ENCODE measurements at places on chromosomes 5 and 9.
A peak's percentile ranks its signal among the peaks of the same experiment; 100 is the strongest.

- no peak for DNase-seq
Observed at GRCh38 chr9:137366445-137366810, 56.5 kb downstream of the EXD3 start.

GRCh38 chr5:119036101-119036762 lies 34.7 kb upstream of the DMXL1 start:
- DNase-seq, result peak; percentile 77

DNA sequence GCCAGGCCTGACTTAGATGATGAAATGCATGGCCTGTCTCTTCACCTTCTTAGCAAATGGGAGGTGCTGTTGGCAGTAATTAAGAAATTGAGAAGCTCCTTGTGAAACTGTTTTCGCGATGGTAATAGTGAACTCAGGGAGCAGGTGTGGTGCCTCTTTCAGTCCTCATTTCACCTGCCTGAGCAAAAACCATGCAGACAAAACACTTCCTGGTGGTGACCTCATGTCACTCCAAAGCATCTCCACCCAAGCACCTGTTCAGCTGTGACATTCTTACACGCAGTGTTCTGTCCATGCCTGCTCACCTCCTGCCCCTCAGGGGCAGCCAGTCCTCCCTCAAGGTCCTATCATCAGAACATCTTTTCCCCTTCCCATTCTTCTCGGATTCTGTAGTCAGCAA lies 146.5 kb downstream of the CD180 start:
- DNase-seq, result no peak

DNA sequence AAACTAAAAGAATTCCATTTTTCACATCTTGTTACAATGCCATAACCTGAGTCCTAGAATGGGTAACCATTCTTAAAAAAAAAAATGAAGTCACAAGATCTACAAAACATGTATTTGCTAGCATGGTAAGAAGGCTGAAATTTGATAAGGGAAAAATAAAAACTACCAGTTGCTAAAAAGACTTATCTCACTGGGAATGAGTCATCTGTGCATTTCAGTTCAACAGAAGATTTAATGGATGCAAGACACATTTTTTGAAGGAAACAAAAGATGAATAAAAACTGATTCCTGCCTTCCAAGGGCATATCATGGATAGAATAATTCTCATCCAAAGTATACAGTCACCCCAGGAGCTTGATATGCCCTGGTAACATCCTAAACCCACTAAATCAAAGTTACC lies 47.2 kb downstream of the SGTB start:
- DNase-seq, result peak; percentile 3

GRCh38 chr5:100706776-100707175 lies 171.6 kb downstream of the FAM174A start:
- DNase-seq, result peak; percentile 3

DNA sequence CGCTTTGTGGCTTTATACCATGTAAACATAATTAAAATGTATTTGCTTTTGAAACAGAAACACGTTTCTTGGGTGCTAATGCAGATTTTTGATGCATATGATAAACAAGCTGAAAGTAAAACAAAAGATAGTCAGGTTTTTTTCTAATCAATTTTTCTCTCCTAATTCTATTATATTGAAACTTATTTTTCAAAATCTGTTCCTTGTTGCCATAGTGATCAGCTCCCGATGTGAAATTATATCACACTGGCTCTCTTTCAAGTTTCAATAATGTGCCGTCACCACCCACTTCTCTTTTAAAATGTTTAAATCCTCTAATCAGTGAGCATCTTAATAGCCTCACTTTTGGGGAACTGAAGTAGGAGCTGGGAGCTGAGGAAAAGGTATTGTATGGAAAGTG lies 36.4 kb upstream of the DAPK1 start:
- DNase-seq, result no peak

DNA sequence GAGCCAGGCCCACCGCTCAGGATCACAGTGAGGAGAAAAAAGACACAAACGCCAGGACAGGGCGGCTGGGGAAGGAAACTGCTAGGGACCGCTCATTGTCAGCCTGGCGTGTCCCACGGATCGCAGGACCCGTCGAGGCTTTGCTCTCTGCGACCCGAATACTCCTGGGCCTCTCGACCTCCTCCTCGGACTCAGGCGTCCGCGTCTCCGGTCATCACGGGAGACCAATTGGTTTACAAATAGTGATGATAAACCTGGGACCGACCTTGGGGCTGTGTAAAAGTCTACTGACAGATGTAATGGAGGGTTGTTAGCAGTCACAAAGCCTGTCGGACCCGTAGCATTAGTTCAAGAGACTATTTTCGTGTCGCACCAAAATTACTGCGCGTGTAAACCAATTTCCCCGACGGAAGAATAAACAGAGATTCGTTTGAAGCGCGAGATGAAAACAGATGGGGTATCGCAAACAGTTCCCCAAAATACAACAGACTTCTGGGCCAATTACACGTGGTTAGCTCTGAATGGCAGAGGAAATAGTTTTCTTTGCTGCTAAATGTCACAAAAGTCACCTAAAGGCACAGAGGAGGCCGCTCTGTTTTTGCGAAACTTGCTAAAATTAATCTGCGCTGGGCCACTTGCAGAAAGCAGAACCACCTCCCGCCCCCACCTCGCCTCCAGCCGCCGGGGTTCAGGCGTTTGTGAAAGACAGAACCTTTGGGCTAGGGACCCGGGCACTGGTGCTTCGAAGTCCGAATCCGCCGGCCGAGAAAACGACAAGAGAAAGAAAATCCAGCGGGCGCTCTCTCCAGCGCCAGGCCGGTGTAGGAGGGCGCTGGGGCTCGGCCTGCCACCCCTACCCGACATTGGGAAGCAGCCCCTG lies 67.6 kb downstream of the FOXD1 start:
- DNase-seq, result no peak

- DNase-seq, result no peak
Observed at GRCh38 chr5:171946000-171946781, 60.2 kb downstream of the FBXW11 start.

GRCh38 chr9:4380406-4380805 lies 80.5 kb upstream of the GLIS3 start:
- no peak for DNase-seq

GRCh38 chr5:43065387-43065947 lies 25.3 kb upstream of the ANXA2R start:
- peak; percentile 39 for DNase-seq

DNA sequence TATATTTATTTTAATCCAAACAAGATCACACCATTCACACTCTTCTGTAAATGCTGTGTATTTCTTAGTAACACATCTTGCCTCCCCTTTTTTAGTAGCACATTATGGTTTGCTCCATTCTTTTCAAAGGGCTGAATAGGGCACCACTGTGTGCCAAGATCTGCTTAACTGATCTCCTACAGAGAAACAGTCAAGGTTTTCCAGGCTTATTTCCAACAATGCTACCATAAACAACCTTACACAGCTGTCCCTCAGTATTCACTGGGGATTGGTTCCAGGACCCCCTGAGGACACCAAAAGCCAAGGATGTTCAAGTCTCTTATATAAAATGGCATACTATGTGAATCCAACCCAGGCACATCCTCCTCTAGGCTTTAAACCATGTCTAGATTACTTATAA lies 16.5 kb downstream of the GOLM1 start:
- DNase-seq, result no peak

DNA sequence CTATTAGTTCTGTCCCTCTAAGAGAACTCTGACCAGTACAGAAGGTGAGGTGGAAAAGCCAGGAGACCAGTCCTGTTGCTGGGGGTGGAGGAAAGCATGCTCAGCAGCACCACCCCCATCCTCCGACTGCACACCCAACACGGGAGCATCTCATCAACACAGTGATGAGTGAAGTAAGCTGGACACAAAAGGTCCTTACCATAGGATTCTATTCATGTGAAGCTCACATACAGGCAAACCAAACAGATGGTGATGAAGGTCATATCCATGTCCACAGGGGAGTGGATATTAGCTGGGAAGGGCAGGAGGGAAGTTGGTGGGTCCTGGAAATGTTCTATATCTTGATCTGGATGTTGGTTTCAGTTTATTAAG lies 14.8 kb upstream of the MARCHF6 start:
- DNase-seq, result no peak

DNA sequence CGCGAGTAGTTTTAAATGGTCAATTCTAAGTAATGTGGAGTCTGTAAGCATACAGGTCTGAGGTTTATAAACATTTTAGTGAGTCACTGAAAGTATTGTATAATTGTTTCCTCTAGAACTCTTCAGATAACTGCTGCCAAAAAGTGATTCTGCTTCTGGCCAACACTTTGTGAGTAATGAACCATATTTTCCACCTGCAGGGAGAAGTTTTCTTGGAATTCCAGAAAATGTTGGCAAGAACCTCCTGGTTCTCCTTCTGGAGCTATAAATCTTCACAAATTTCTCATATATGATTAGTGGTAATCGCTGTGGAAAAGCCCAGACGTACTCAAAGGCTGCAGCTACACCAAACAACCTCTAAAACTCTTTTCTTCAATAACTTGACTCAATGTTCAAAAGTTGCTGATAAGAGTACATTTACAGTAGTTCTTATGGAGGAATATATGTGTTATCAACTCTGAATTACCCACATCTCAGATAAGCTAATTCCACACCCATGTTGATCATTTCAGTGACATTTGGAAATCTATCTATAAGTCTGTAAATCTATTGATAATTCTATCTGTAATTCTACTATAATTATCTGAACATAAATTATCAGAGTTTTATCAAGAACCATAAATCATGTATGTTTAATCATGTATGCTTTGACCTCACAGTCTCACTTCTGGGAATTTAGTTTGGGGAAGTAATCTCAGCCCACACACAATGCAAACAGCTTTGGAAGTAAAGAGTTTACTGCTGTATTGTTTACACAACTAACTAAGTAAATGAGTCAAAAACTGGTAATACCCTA lies 74.1 kb downstream of the FNBP1 start:
- peak; percentile 93 for DNase-seq

Measured in fibroblast of skin of right quadriceps (primary cell).